ENCODE measurements at places on chromosomes 7 and 10.

- no peak for DNase-seq
These were observed 643 bp downstream of the SMO start for GRCh38 chr7:129188892-129189660.

DNA sequence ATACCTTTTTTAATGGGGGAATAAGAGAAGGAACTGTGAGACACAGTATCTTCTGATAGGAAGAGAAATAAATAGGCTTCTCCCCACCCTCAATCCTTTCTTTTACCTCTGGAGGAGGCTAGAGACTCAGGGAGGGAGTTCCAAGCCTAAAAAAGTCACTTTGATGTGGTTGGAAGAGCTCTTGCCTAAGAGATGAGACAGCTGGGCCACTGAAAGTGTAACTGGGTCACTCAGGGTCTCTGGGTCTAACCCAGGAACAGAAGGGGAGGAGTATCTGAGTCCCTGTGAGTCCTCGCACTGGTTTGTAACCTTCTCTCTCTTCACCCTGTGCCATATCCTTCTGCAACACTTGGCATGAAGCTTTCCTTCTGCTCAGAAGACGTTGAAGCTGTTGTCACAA lies 222.9 kb upstream of the AGK start:
- DNase-seq, result no peak

DNA sequence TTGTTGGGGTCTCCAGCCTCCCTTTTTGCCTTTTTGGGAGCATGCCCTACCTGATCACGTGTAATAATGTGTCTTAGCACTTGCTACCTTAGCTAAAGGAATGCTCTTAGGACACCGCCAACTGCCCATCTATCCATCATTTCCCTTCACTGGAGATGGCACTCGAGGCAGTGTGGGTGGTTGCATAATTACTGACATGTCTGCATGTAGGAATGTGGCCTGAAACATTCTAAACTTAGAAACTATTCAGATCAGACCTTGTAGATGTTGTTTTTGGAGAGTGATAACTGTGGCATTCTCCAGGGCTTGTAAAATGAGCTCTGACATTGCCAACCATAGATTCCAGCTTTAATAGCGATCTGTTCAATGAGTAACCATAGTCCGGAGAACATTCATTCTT lies 365.8 kb downstream of the BBS9 start:
- DNase-seq, result no peak

DNA sequence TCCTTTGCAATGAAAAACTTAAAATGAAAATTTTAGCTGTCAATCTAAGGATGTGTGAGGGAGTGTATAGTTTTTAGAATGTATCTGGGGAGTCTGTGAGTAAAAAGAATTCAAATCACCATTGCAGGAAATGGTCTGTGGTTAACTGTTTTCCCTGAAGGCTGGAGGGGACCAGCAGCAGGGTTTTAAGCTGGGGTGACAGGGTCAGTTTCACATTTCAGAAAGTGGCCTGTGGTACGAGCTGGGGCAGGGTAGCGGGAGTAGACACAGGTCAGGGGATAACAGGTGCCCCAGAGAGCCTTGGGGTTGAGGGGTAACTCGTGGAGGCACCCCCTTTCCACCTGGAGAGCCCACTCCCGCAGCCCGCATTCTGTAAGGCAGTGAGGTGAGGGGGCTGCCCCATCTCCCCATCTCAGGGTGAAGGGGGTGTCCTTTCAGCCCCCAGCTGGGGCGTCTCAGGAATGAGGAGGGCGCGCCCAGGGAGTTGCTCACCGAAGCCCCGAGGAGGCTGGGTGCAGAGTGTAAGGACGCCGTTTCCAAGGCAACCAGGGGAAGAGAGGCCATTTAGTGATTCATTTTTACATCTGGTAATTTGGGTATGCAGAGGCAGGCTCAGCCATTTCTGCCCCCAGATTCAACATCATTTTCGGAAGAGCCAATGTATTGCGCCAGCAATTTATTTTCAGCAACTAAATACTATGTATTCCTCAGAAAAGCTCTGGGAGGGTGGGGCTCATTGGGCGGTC lies 168.9 kb downstream of the SLIT1 start:
- DNase-seq, result no peak

GRCh38 chr7:18425838-18426445 lies 69.6 kb upstream of the HDAC9 start:
- DNase-seq, result no peak

DNA sequence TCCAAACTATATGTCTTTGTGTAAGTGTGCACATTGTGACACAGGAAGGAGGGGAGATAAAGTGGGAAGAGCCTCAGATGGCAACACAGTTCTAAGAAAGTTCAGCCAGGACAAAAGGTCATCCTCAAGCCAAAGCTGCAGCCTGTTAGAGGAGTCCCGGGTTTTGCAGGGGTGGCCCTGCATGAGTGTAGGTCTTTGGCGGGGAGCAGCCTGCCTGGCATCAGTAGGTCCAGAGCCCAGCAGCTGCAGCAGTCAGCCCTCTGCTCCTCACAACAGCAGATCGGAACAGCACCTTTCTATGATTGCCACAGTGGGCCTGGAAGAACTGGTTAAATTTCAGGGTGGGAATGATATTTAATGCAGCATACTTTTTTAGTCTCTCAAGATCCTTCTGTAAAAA lies 13.5 kb upstream of the VDAC2 start:
- DNase-seq, result peak; percentile 27

- DNase-seq, result no peak
These were observed 17.9 kb downstream of the MMP21 start for GRCh38 chr10:125757742-125758141.

- DNase-seq, result no peak
These were observed 521.6 kb upstream of the SORCS1 start for GRCh38 chr10:107686095-107686494.

DNA sequence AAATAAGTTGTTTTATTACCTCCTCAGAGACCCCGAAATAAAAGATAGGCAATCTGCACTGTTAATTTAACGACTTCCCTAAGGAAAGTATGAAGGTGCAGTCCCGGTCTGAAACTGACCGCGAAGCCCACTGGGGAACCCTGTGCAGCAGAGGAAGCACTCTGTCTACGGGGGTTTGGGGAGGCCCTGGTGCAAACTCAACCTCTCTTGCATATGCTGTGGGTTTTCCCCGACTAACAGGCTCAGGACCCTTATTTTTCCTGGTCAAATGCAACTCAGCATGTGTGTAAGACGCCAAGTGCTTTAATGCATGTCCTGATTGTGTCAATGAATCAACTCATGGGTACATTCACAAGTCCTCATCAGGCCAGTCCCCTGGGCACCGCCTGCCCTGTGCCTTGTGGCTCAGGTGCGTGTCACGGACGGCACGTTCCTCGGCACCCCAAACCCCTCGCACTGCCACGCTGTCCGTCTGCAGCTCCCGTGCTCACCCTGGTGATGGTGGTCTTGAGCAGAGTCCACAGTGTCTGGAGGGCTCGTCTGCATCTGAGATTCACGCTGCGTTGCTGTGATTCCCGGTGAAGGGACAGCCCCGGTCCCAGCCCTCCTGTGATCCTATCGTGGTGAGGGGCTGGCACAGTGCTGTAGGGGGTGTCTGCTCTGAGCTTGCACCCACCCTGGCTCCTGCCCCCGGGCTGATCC lies 33.8 kb downstream of the JAKMIP3 start:
- no peak for DNase-seq

DNA sequence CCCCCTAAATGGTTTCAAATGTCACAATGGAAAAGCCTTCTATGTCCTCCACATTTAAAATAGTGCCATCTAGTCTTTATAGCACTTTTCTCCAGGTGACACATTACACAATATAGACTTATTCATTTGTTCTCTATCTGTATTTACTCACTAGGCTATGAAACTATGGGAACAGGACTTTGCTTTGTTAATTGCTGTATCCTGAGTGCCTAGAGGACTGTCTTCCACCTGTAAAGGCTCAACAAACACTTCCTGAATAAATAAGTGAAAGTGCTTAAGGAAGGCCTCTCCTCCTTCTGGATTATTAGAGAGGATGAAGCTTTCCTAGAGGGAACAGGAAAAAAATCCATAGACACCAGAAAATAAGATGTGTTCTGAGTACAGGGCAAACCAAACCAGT lies 397.6 kb upstream of the LRRN3 start:
- no peak for DNase-seq

GRCh38 chr7:96205665-96206064 lies 116.2 kb downstream of the SLC25A13 start:
- DNase-seq, result no peak

DNA sequence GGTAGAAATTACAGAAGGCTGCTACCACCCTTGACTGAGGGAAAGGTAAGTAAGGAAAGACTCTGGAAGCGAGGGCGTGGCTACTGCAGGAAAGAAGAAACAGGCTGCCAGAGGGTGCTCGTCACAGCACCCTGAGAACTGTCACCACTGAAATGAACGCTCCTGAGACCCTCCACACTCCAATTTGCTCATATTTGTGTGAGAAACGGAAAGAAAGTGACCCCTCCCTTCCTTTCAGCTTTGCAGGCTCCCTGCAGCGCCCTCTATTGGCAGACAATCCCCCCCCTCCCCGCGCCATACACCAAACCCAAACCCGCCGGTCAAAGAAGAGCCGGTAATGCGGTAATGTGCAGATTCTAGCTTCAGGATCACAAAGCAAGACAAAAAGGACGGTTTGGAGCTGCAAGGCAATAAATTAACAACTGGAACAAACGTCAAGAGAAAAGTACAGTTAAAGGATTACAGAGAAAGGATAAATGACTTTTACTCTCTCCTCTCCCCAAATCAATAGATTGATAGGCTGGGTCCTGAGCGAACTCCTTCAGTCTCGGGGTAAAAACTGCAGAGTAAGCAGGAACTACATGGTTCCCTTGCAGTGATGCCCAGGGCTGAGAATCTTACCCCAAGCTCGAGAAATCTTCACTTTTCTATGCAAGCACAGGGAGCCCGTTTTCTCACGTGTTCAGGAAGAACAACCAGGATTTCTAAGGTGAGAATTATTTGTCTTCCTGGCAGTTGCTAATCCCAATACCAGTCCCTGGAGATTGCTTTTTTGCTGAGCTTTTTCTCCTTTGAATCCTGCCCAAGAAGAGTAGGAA lies 47.6 kb downstream of the STEAP1B start:
- peak; percentile 61 for DNase-seq

DNA sequence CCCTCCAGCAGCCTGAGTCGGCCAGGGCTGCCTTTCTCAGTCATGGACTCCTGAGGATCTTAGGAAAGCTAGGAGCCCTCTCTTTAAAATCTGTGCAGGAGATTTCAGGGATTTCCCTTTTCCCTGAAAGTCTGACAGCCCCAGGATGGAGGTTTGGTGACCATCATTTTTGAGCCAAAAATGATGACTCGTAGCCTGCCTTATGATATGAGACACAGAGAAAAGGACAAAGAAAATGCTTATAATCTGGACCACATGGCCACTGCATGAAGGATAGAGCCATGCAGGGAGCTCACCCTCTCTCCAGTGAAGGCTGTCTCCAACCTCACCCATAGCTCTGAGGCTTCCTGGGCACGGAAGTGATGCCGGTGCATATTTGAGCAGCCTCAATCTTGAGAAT lies 106.6 kb upstream of the CHST15 start:
- no peak for DNase-seq

- no peak for DNase-seq
These were observed 129.0 kb upstream of the AGR3 start for GRCh38 chr7:17010637-17011300.

DNA sequence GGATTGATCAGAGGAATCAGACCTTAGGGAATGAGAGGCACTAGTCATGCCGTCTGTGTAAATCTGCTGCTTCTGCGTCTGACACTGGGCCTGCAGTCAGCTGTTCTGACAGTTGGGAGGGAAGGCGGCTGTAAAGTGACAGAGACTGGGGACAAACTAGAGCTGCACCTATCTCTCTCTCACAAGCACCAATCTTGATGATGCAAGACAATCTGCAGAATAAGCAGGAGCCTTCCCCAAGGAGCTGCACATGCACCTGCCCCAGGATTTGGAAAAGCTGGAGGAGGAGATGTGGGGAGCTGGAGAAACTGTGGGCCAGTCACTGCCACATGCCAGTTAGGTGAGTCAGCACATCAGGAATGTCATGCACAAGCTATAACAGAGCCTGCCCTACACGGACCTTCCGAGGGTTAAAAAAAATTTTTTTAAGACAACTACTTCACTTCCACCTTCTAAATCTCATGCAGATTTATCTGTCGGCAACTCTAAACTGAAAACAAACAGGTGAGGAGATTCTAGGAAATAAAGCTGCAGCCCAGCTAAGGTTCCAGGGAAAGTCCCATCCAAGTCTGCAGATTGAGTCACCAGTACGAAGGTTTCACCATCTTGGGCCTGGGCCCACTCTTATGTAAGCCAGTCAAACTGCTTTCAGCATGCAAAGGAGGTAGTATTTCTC lies 39.2 kb downstream of the ENO4 start:
- DNase-seq, result peak; percentile 49

GRCh38 chr7:121078701-121079227 lies 90.3 kb downstream of the CPED1 start:
- DNase-seq, result no peak

- no peak for DNase-seq
These were observed 204.1 kb downstream of the KCNMA1 start for GRCh38 chr10:77433546-77433945.

- DNase-seq, result no peak
These were observed 53.6 kb downstream of the AFAP1L2 start for GRCh38 chr10:114350751-114351150.

- DNase-seq, result no peak
These were observed 70.5 kb downstream of the MICALL2 start for GRCh38 chr7:1388703-1389335.

- DNase-seq, result no peak
These were observed 66.9 kb downstream of the GOLGA7B start for GRCh38 chr10:97916586-97916985.

DNA sequence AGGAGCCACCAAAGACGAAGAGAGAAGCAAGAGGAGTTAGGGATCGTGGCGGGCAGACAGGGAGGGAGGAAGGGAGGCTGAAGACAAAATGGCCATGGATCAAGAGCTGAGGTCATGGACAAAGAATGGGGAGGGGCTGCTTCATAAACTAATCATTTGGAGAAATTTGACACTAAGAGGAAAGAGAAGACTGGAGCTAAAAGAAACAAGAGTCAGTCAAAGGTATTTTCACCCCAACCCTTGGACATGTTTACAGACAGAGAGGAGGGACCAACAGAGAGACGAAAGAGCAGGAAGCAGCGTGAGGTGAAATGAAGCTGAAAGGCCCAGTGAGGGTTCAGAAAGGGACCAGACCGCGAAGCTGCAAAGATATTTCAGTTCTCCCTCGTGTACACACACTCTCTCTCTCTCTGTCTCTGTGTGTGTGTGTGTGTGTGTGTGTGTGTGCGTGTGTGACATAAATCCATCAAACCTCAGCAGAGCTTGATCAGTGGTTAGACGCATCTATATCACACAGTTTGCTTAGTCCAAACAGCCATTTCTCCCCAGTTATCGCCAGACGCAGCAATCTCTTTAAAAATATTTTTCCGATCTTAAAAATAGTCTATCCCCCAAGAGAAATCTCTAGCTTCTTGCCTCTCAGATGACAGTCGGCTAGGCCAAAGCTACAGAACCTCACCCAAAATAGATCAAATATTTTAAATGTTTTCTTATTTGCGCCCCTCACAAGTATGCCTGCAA lies 12.5 kb upstream of the CALD1 start:
- no peak for DNase-seq

- DNase-seq, result no peak
These were observed 126.3 kb upstream of the CELF2 start for GRCh38 chr10:10891124-10892082.

- DNase-seq, result no peak
These were observed 225.3 kb downstream of the DYNC1I1 start for GRCh38 chr7:95997632-95998031.
